ENCODE measurements at places on chromosomes 5 and 9.

DNA sequence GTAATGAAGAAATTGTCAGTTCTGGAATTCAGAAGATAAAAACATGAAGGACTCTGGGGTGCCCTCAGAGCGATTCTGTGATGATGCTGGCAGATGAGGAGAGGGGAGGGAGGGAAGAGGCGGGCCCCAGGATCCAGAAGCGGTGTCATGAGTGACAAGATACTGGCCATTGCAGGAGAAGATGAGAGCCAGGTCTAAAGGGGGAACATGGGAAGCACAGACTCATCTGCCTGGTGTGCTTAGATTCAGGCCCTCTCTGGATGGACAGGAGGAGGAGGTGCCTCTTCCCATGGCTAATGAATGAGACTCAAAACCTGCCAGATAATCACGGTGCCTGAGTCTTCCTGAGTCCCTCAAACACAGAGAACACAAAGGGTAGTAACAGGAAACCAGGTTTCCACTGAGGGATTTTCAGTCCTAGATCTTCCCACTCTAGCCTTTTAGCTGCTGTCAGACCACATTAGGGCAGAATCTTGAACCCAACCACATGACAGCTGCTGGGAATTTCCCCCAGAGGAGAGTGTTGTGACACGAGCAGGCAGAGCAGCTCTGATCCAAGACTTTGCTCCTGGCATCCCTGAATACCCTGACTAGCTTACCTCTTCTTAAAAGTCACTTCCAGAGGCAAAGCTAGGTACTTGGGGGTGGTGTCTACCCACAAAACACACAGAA is 28.2 kb upstream of the HSPA9 start:
- DNase-seq, result peak; percentile 29

DNA sequence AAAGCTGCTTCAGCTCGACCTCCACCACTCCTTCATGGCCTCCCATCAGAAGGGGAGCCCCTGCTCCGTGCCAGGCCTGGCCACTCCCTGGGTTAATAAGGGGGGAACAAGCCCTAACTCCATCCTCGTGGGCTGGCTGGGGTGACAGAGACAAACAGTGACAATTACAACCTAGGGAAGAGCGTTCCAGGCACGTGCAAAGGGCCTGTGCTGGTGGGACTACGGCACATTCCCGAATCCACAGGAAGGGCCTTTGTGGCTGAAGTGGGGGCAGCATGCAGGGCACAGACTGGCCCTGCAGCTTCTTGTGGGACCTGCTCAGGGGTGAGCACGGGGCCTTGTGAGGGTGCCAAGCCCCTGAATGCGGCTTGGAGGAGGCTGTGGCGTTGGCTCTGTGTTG is 157.4 kb downstream of the C9orf50 start:
- no peak for DNase-seq

DNA sequence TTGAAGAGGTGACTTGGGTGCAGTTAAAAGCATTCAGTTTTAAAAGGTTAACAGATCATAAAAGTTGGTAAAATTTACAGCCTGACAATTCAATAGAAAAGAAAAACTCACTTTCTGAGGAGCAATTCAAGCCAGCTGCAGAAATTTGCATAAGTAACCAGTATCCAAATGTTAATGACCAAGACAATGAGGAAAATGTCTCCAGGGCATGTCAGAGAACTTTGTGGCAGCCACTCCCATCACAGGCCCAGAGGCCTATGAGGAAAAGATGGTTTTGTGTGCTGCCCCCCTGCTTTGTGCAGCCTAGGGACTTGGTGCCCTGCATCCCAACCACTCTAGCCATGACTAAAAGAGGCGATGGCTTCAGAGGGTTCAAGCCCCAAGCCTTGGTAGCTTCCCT is 1406.5 kb upstream of the ACO1 start:
- no peak for DNase-seq

- DNase-seq, result no peak
Observed at GRCh38 chr9:34651321-34651720, 664 bp upstream of the IL11RA start.

- DNase-seq, result no peak
Observed at GRCh38 chr9:14525856-14526255, 167.4 kb downstream of the ZDHHC21 start.

DNA sequence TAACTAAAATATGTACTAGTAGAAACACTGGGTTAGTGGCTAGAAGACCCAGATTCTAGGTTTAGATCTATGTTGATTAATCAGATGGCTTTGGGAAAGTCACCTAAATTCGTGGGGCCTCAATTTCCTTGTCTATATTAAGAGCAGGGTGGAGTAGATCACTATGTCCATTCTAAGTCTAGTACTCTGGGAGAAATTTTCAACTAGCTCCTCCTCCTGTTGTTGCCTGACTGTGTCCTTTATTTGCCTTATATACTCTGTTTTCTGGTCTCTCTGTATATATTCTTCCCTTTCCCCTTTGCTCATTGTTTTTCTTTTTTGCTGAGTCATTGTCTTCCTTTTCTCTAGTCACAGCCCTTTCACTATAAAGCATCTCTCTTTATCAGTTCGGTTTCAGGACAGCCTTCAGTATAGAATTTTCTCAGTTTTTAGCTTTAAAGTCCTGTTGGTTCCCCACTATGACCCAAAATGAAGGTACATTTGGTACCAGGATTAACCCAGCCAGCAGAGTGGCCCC is 44.5 kb upstream of the CDH6 start:
- DNase-seq, result no peak

DNA sequence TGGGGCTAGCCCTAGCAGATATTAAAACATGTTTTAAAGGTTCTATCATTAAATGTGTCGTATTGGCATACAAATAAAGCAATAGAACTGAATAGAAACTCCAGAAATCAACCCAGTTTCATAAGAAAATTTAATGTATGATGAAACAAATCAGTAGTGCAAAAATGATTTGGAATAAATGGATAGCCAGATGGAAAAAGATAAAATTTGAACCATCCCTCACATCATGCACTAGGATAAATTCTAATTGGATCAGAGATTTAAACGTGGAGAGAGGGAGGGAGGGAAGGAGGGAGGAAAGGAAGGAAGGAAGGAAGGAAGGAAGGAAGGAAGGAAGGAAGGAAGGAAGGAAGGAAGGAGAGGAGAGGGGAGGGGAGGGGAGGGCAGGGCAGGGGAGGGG is 235.3 kb downstream of the SEC61B start:
- no peak for DNase-seq

DNA sequence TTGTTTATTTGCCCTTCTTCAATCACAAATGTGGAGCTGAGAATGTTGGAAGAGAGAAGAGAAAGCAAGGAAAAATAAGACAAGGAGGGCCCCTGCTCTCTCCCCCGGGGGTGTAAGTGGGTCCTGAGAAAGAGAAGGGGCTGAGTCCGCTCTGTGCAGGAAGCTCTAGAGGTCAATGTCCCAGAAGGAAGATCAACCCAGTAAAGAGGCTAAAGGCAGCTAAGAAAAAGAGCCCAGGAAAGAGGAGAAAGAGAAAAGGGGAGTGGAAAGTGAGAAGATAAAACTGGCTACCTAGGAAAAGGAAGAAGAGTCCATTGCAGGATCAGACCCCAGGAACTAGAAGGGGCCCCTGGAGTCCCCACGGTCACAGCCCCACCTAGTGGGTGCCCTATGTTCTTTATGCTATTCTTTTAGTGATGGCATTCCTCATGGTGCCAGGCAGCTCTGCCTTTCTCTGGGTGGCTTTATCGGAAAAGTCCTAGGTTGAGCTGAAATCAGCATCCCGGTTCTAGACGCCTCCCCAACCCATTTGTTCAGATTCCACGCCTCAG is 583.4 kb downstream of the ACTL7B start:
- no peak for DNase-seq

GRCh38 chr9:18442629-18443491 is 31.1 kb upstream of the ADAMTSL1 start:
- peak; percentile 4 for DNase-seq

GRCh38 chr5:79516986-79517385 is 3.1 kb upstream of the HOMER1 start:
- no peak for DNase-seq

- no peak for DNase-seq
Observed at GRCh38 chr5:87770601-87771121, 357.9 kb upstream of the CCNH start.

GRCh38 chr5:765948-766631 is 18.4 kb downstream of the ZDHHC11B start:
- no peak for DNase-seq

GRCh38 chr5:141001446-141001843 is 35.2 kb downstream of the PCDHAC2 start:
- DNase-seq, result no peak

- DNase-seq, result no peak
Observed at GRCh38 chr5:6088706-6089105, 289.6 kb downstream of the MED10 start.

- DNase-seq, result no peak
Observed at GRCh38 chr5:92836855-92837755, 743.9 kb downstream of the NR2F1-AS1 start.

DNA sequence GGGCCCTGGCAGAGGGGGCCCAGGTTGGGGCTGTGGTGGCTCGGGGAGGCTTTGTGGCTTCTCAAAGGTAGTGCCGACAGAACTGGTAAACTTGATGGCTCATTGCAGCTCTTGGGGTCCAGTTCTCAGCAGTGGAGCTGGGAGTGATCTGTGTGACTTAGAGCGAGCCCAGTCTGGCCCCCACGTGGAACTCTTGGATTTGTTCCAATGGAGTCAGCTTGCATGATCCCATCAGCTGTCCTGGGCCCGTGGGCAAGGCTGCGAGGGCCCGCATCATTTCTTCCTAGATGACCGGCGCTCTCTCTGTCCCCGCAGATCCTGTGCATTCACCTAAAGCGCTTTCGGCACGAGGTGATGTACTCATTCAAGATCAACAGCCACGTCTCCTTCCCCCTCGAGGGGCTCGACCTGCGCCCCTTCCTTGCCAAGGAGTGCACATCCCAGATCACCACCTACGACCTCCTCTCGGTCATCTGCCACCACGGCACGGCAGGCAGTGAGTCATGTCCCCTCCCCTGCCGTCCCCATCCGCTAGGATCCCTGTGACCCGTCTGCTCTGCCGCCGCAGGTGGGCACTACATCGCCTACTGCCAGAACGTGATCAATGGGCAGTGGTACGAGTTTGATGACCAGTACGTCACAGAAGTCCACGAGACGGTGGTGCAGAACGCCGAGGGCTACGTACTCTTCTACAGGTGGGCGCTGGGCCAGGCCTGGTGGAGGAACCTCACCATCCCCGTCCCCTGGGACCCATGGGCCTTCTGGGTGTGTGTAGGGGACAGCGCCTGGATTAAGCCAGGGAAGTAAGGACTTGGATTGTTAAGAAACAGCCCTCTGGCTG is 39.2 kb downstream of the USP20 start:
- DNase-seq, result no peak

GRCh38 chr9:109861499-109861898 is 81.5 kb downstream of the PALM2AKAP2 start:
- no peak for DNase-seq

GRCh38 chr9:89383030-89383720 is 64.9 kb downstream of the SECISBP2 start:
- DNase-seq, result no peak

GRCh38 chr9:33184963-33185362 is 17.8 kb upstream of the B4GALT1 start:
- DNase-seq, result no peak

GRCh38 chr5:32004404-32004803 is 169.7 kb downstream of the GOLPH3 start:
- no peak for DNase-seq

DNA sequence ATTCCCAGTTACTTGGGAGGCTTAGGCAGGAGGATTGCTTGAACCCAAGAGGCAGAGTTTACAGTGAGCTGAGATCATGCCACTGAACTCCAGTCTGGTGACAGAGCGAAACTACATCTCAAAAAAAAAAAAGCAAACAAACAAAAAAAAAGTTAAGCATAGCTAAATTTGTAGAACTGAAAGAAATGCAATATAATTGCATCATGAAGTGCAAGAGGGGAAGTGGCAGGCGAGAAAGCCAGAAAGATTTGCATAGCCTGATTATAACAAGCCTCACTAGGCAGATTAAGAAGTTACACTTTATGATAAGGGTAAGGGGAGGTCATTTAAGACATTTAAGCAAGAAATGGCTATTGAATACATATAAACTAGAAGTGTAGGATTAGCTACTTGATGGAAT is 187.1 kb downstream of the EDIL3 start:
- DNase-seq, result no peak

DNA sequence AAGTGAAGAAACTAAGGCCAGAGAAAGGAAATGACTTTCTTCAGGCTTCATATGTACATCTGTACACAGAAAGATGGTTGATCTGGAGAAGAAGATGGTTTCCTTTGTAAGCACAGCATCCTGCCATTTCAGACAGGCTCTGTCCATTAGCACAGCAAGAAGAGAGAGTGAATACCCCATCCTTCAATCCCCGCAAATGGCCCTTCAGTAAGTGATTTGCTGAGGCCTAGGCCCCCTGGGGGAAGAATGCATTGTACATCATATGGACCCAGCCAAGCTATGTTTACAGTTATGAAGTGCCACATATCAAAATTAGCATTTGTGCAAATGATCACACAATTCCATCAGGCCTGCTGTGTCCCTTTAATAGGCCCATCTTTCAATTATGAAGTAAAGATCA is 657.4 kb downstream of the BRINP1 start:
- no peak for DNase-seq

- DNase-seq, result no peak
Observed at GRCh38 chr9:89753472-89754055, 148.8 kb downstream of the GADD45G start.

DNA sequence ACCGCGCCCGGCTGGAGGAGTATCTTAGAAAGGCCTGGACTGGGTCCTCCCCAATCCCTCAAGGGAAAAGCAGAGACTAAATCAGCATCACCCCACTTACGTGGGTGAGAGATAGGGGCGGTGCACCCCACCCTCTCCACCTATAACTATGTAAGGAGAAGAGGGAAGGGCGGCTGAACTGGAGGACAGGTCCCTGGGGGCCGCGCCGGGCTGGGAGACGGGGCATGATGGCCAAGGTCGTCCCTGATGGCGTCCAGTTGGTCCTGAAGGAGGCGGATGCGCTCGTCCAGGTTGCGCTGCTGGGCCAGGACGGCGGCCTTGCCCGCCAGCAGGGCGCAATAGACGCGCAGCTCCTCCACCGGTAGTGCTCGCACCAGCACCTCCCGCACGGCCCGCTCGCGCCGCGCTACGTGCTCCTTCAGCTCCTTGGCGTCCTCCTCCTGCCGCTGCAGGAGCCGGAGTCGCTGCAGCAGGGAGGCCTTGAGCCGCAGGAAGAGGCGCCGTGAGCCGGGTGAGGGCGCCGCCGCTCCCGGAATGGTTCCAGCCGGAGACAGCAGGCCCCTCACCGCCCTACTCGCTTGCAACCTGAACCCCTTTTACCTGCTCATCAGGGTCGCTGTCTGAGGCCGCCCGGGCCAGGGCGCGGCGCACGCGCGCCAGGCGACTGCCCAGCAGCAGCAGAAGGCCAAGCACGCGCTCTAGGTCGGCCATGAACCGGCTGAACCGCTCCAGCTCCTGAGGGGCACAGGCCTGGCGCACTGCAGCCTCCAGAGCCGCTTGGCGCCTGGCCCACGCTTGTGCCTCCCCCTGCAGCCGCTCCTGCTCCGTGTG is 7.6 kb downstream of the SHROOM1 start:
- no peak for DNase-seq

GRCh38 chr5:143228597-143229293 is 174.7 kb downstream of the NR3C1 start:
- DNase-seq, result peak; percentile 38

DNA sequence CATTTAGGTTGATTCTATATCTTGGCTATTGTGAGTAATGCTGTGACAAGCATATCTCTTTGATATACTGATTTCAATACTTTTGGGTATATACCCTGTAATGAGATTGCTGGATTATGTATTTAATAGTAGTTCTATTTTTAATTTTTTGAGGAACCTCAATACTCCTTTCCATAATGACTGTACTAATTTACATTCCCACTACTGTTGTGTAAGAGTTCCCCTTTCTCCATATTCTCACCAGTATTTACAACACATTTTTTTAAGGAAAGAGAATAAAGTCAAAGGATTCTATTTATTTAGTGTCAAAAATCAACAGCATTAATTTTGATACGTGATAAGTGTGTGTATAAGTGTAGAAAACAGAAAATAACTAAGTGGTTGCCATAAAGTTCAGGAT is 356.4 kb upstream of the EDIL3 start:
- DNase-seq, result no peak
